Mesothelial cell of epicardium (in vitro differentiated cells): ENCODE measurements at places on chromosomes 7 and 10. TPM values are rescaled to one million over a fixed set of nuclear protein-coding genes. Genes with fewer than 3 reads are reported as not detected.

The PRSS2 gene
- not detected in 3 replicates for total RNA-seq

DNA sequence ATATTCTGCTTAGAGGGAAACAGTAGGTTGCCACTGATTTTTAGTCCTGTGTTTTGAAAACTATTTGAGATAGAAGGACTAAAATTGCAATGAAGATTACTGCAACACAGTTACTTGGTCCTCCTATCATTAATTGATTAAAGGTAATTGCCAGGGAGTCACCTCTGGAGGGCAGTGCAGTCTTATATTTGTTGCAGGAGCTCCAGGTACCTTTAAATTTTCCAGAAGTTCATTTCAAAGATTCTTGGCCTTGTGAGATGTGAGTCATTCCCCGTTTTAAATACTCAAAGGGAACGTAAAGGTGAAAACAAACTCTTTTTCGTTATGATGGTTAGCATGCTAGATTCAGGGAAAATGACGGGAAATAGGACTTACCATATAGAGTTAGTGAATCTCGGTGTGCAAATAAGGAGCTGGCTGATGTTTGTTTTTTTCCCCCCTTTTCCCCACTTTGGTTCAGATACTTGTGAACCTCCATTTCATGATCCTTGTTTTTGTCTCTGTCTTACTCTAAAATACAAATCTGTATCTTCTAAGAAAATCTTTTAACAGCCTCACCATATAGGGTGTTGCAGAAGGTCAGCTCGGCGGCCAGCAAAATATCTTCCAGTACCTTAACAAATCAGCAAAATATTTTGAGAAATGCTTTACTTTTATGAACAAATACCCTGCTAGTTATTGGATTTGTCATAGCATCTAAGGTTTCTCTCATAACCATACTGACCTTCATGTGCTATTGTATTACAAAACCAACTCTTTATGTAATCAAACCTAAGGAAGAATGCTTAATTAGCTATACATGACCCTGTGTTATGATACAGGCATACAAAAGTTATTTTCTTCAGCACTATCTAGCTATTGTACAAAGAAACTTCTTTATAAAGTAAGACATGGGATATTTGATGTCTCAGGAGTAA lies 143.0 kb upstream of the HDAC9 start:
- no peaks in the 10 kb centered on the region for H3K27me3 ChIP-seq
- peak overlapping the region; percentile 70 for H3K27ac ChIP-seq
- H3K4me1 ChIP-seq = peaks cover 52% of the 10 kb centered on the region
- peak overlapping the region; percentile 7 for H3K4me3 ChIP-seq

The CFAP69 gene
- total RNA-seq = 3.7 to 4.8 TPM (median 4.6 TPM) in 3 replicates

DNA sequence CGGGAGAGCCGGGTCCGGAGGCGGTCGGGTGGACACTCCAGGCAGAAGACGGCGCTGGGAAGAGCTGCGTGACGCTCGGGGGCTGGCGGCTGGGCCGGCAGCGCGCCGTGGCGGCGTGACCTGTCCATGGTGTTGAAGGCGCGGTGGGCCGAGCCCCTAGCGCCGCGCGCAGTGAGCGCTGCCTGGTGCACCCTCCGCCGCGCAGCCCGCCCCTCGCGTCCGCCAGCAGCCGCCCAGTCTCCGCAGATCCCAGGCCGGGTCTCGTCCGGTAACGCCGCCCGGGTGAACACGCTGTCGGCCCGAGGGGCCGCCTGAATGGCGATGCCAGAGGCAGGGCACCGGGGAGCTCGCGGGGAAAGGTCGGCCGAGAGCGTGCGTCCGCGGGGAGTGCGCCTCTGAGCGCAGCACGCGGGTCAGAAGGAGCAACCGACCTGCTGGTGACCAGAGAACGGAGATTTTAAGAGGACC lies 657 bp upstream of the TMEM178B start:
- peak; percentile 34 for DNase-seq
- peaks cover 55% of the 10 kb centered on the region for H3K27me3 ChIP-seq
- H3K4me3 ChIP-seq = peak overlapping the region; percentile 65
- H3K4me1 ChIP-seq = peaks cover 17% of the 10 kb centered on the region
- H3K36me3 ChIP-seq = no peaks in the 10 kb centered on the region

DNA sequence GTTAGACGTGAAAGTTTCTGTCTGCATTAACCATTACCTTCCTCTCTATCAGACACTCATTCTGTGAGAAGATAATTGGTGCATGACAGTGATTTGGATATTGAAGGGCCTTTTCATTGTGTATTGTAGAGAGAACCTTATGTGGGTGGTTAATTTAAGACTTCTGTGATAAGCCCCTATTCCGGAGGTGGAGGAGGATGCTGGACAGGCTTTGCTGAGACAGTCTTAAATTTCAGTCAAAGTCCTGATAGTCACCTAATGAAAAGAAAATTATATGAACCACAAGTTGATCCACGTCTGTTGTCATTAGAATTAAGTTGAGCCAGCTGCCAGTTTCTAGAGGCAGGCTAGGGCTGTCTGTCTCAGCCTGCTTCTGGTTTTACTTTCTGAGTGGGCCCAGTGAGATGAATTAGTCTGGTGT lies 62.9 kb downstream of the CELF2 start:
- no peak for DNase-seq
- no peak overlapping the region for H3K27ac ChIP-seq
- H3K36me3 ChIP-seq = no peaks in the 10 kb centered on the region
- no peak overlapping the region for H3K4me3 ChIP-seq

- no peaks in the 10 kb centered on the region for H3K36me3 ChIP-seq
- H3K4me3 ChIP-seq = peak within 1 kb of the TSS; percentile 97
- peaks cover 55% of the 10 kb centered on the region for H3K4me1 ChIP-seq
Observed at GRCh38 chr10:70052462-70053217, at the start of gene MACROH2A2. Gene MACROH2A2 (plus strand): TSS chr10:70052846. CDS start chr10:70075659, 22,813 bp downstream.

- H3K27me3 ChIP-seq = peaks cover 79% of the 10 kb centered on the region
- H3K4me3 ChIP-seq = no peak overlapping the region
- DNase-seq = no peak
- H3K36me3 ChIP-seq = no peaks in the 10 kb centered on the region
- H3K4me1 ChIP-seq = no peaks in the 10 kb centered on the region
Observed at GRCh38 chr10:7152982-7153381, 257.9 kb downstream of the SFMBT2 start.

- no peaks in the 10 kb centered on the region for H3K4me1 ChIP-seq
- H3K27ac ChIP-seq = no peak overlapping the region
- DNase-seq = no peak
Observed at GRCh38 chr10:36096576-36096975, 454.5 kb upstream of the FZD8 start.

The CLDN4 gene
- total RNA-seq = 158 to 175 TPM (median 165 TPM) in 3 replicates

The ZPBP gene
- total RNA-seq = not detected in 3 replicates

GRCh38 chr7:39532832-39533231 lies 33.4 kb upstream of the YAE1 start:
- H3K4me1 ChIP-seq = peaks cover 9% of the 10 kb centered on the region
- peaks cover 7% of the 10 kb centered on the region for H3K27me3 ChIP-seq
- no peak overlapping the region for H3K27ac ChIP-seq
- no peak overlapping the region for H3K4me3 ChIP-seq
- no peak for DNase-seq

GRCh38 chr10:123007558-123008354 lies 839 bp downstream of the IKZF5 start:
- H3K4me1 ChIP-seq = peaks cover 22% of the 10 kb centered on the region
- peaks cover 7% of the 10 kb centered on the region for H3K36me3 ChIP-seq
- no peaks in the 10 kb centered on the region for H3K27me3 ChIP-seq
- no peak for DNase-seq

DNA sequence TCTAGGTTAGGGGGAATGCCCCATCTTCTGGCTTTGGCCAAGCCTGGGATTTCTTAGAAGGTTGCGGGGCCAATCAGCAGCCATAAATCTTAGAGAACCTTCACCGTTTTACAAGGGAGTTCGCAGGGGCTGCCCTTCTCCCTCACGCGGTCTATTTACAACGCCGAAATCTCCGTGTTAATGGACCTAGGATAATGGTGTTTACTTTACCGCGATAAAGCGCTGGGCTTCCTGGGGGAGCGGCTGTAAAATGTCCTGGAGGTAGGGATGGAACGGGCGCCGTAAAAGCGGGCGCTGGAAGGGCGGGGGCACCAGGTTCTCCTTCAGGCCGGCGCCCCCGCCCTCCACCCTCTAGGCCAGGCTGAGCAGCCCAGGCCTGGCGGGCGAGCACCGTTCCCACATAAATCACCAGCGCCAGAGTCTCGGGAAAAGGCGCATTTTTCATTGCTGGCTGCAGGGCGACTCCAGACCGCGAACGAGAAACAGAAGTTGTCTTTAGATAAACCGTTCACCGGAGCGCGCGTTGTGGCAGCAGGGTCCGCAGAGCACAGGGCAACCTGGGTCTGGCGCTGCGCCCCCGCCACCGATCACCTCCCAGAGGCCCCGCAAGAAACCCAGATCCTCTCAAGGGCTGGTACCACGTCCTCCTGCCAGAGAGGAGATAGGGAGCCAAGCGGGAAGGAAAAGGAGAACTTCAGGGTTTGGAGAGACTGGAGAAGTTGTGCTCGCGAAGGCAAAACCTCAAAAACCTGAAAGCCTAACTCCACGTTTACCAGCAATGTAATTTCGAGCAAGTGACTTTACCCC lies 12.5 kb upstream of the NKX2-3 start:
- no peak overlapping the region for H3K27ac ChIP-seq
- DNase-seq = no peak
- H3K4me3 ChIP-seq = no peak overlapping the region
- peaks cover 21% of the 10 kb centered on the region for H3K4me1 ChIP-seq
- no peaks in the 10 kb centered on the region for H3K36me3 ChIP-seq

- H3K36me3 ChIP-seq = peaks cover 3% of the 10 kb centered on the region
- H3K27me3 ChIP-seq = no peaks in the 10 kb centered on the region
- no peak overlapping the region for H3K4me3 ChIP-seq
- H3K4me1 ChIP-seq = peaks cover 36% of the 10 kb centered on the region
- H3K27ac ChIP-seq = peak overlapping the region; percentile 77
- DNase-seq = no peak
Observed at GRCh38 chr10:125707541-125708468, 11.7 kb upstream of the EDRF1 start.

The TUBB8 gene
- 0.33 to 0.67 TPM (median 0.41 TPM) in 3 replicates for total RNA-seq

- peaks cover 16% of the 10 kb centered on the region for H3K27me3 ChIP-seq
- DNase-seq = peak; percentile 64
- H3K4me3 ChIP-seq = peak overlapping the region; percentile 87
- H3K4me1 ChIP-seq = peaks cover 51% of the 10 kb centered on the region
Observed at GRCh38 chr10:119207713-119208552, 562 bp downstream of the GRK5 start.

DNA sequence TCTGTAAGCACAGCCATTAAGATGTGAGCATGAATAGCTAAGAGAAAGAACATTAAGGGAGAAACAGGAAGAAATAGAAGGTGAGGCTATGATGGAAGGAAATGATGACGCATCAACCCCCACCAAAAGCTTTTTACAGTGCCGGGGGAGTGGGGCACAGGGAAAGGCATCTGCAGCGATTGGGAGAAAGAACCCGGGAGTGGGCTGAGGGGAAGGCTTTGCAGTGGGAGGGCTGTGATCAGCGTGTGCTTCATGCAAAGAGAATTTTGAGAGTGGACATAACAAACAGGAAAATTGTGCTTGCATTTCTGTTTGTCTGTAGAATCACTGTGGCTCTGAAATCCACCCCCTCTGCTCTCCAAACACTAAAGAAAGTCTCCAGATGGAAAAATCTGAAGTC lies 250.8 kb downstream of the KCNMA1 start:
- no peak for DNase-seq
- H3K4me3 ChIP-seq = no peak overlapping the region
- H3K4me1 ChIP-seq = peaks cover 38% of the 10 kb centered on the region
- H3K27ac ChIP-seq = peak overlapping the region; percentile 54
- no peaks in the 10 kb centered on the region for H3K36me3 ChIP-seq

The NUP205 gene
- total RNA-seq = 81.9 to 82.7 TPM (median 82.4 TPM) in 3 replicates

The GLRX3 gene
- total RNA-seq = 70.0 to 76.8 TPM (median 74.6 TPM) in 3 replicates

The CAMK1D gene
- total RNA-seq = 5.8 to 7.6 TPM (median 6.2 TPM) in 3 replicates

- peaks cover 15% of the 10 kb centered on the region for H3K27me3 ChIP-seq
- no peak for DNase-seq
- H3K4me1 ChIP-seq = peaks cover 10% of the 10 kb centered on the region
Observed at GRCh38 chr7:69516238-69516820, 81.9 kb upstream of the AUTS2 start.

- H3K4me1 ChIP-seq = no peaks in the 10 kb centered on the region
- H3K36me3 ChIP-seq = no peaks in the 10 kb centered on the region
- no peak overlapping the region for H3K4me3 ChIP-seq
- H3K27ac ChIP-seq = no peak overlapping the region
- H3K27me3 ChIP-seq = no peaks in the 10 kb centered on the region
- no peak for DNase-seq
Observed at GRCh38 chr7:158140538-158141220, 446.9 kb downstream of the PTPRN2 start.

- DNase-seq = no peak
- peaks cover 9% of the 10 kb centered on the region for H3K36me3 ChIP-seq
- no peak overlapping the region for H3K27ac ChIP-seq
- no peak overlapping the region for H3K4me3 ChIP-seq
- no peaks in the 10 kb centered on the region for H3K27me3 ChIP-seq
- peaks cover 6% of the 10 kb centered on the region for H3K4me1 ChIP-seq
Observed at GRCh38 chr7:128005117-128005516, 26.1 kb downstream of the LRRC4 start.
